T-helper 17 cell (primary cell): ENCODE measurements at places on chromosomes 3 and 15. TPM values are rescaled to one million over a fixed set of nuclear protein-coding genes. Genes with fewer than 3 reads are reported as not detected.

PP2D1 gene
- total RNA-seq, result not detected

DNA sequence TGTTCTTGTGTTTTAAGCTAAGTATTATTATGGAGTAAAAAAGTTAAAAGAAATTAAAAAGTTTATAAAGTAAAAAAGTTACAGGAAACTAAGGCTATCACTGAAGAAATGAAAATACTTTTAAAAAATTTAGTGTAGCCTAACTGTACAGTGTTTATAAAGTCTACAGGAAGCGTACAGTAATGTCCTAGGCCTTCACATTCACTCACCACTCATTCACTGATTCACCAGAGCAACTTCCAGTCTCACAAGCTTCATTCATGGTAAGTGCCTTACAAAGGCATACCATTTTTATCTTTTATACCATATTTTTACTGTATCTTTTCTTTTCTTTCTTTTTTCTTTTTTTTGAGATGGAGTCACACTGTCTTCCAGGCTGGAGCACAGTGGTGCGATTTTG lies 40.7 kb upstream of the SCN5A start:
- DNase-seq, result no peak

CD200 gene
- 2.8 TPM for total RNA-seq

TMCO5A gene
- total RNA-seq, result not detected

GRCh38 chr3:13217253-13217652 lies 144.0 kb upstream of the IQSEC1 start:
- no peak for DNase-seq

IL20RB gene
- total RNA-seq, result 3.2 TPM

DNA sequence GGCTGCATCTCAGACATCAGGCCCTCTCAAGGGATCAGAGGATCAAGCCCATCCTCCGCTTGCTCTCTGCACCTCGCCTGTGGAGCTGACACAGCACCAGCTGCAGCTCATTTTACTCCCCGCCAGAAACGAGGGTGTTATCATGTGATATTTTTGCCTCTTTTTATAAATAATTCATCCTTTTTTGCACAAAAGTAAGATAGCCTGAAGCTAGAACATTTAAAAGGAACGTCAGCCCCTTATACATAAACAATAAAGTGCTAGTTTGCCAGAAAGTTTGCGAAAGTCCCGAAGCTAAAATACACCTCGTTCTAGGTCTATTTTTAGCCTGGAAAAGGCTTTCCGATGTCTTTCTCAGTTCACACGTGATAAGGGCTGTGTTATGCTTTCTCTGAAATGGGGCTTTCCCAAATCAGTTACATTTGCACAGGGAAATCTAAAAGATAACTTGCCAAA lies 9.6 kb upstream of the FAM174B start:
- no peak for DNase-seq

- DNase-seq, result no peak
Observed at GRCh38 chr3:127997016-127997415, 55.2 kb upstream of the SEC61A1 start.
